ENCODE measurements at places on chromosomes 2 and 18.

- DNase-seq: peak; percentile 77
These were observed 121.3 kb downstream of the AGAP1 start for GRCh38 chr2:235614900-235615712.

GRCh38 chr2:212528106-212528856 is 10.3 kb downstream of the ERBB4 start:
- DNase-seq: no peak

DNA sequence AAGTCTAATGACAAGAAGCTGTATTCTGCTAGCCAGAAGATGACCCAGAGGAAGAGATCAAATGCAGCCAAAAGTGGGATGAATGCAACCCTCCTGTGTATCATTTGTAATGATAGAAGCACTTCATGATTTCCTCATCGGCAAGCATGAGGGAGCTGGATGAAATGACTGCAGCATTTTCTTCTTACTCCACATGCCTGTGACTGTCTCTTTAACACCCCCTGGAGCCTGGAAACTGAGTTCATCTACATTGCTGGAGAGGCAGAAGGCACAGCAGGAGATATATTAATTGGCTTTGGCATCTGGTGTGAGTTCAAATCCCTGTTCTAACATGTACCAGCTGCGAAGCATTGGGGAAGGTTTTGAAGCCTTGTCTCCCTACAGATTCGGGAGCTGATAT is 37.7 kb downstream of the ID2 start:
- DNase-seq: peak; percentile 52

DNA sequence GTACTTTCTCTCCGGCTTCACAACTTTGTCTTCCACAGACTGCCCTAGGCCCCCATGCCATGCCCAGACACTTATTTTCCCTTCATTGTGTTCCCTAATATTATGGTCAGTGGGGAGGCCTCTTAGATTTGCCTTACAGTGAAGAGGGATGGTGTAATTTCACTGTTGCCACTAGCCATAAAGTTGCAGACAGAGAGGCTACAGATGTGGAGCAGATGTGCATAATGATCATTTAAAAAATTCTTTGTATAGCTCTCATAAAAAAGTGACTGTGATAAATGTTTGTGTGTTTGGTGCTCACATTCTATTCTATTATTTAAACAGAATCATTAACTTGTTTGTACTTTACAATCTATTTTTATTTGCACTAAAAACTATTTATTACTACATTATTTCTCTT is 67.5 kb upstream of the FN1 start:
- peak; percentile 37 for DNase-seq
